Stimulated activated CD8-positive, alpha-beta memory T cell treated with anti-CD3 and anti-CD28 coated beads, Interleukin-2, amount 100 ng/mL, for 1 hour (primary cell): ENCODE measurements at places on chromosomes 7 and 10.

DNA sequence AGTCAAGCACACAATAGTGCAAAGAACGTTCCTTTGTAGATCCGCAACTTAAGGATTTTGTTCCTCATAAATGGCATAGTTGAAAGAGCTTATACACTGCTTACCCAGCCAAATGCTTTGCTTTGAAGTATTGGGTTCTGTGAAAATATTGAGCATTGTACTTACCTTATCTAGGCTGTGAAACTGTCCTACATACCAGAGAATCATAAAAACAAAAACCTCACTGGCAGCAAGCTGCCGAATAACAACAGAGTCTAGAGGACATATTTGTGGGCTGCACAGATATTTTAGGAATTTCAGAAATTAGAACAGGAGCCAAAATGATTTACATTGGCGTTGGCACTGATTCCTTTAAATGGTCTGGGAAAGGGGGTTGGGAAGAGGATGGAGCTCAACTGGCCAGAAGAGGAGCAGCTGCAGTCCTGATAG lies 174.8 kb downstream of the RTKN2 start:
- DNase-seq = no peak

DNA sequence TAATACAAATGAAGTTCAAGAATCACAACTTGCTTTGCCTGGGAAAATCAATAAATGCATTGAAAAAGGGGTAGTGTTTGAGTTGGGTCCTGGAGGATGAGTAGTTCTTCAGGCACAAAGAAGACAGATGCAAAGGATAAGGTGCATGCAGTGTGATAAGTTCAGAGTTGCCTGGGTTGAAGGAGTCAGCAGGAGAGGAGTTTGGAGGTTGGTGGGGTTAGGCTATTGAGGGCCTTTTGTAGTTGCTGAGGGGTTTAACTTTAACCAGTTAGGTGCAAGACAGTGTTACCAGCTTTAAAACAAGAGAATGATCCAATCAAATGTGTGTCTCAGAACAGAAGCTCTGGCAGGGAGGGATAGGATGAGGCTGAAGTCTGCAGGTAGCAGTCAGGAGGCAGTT lies 44.3 kb upstream of the GLCCI1 start:
- no peak for DNase-seq

DNA sequence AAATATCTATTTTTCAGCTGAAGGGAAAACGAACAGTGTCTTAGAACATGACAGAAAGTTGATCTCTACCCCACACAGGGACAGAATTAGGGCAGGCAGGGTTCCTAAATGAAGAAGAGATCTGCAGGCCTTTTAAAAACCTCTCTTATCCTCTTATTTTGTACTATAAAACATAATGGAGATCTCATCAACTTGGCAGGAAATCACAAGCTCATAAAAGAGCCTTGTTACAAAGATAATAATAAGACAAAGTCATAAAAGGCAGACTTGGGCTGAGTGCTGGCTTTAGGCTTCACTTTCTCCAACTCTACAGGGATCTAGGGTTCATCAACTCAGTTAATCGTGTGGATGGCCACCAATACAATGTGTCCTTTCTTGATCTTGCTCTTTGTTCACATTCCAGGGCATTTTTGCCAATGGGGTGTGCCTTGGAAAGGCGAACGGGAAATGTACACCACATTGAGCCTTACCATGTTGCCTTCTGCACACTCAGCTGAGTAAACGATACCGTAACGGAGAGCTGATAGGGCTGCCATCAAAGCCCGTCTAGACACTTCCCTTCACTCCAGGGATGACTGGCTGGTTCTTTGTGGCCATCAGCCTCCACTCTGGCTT lies 7.1 kb upstream of the TEX36 start:
- DNase-seq = no peak

DNA sequence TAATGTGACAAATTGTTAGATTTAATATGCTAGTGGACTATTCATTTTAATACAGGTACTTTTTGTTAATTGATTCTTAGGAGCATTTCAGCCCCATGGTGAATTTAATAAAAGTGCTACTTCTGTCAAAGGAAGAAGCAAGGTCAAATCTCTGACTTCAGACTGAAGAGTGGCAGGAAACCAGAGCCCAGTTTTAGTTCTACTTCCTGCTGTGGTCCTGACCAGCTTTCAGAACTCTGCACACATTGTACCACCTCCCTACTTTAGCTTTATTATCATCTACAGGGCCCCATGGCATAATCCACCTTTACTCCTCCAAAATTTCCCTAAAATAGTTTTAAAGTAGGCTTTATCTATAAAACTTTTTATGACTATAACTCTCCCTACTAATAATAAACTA lies 33.7 kb downstream of the CTTNBP2 start:
- no peak for DNase-seq

DNA sequence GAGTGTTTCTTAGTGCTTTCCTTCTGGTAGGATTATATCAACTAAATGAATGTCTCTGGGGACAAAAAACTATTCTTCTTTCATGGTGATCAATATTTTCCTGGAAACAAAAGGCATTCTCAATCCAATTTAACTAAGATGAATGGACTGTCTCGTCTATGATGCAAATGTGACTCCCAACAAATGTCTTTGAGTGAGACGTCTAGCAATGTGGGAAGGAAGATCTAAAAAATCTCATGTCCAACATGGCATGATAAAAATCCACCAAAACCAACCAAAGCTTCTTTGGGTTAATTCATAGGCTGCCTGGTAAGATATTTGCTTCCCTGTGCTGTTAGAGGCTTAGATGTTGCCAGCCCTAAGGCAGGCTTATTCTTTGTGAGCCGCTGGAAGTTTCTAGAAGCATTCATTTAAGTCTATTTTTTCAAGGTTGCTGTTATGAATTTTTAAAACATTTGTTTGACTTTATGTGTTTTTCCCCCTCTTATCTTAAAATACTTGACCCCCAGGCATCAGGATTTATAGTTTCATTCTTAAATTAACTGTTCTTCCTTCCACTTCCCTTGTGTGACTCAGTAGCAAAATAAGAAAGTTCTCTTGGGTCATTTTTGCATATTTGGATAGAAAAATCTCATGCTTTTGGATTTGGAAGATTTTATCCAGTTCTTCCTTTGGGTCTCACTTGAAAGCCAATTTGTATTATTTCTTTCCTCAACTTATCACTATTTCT lies 156.3 kb downstream of the NRP1 start:
- no peak for DNase-seq

- DNase-seq = no peak
Observed at GRCh38 chr7:17342756-17343155, 44.3 kb downstream of the AHR start.

GRCh38 chr7:21948364-21948763 lies 2.7 kb upstream of the CDCA7L start:
- no peak for DNase-seq

GRCh38 chr10:124611738-124612137 lies 132.4 kb downstream of the FAM53B start:
- no peak for DNase-seq

DNA sequence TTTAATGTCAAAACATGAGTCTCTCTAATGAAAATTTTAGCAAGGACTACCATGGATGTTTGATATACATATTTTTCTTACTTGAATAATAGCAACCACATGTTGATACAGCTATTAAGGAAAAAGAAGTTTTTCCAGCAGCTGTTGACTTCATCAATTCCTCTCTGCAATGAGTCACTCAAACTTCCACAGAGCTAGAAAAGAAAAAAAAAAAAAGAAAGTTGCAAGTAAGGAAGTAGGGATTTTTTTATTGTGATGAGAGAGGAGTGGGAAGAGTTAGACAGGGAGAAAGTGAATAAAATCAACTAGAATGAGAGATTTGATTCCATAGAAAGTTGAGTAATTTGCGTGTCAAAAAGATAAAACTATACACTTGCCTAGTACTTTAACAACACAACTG lies 46.2 kb downstream of the CAV1 start:
- no peak for DNase-seq

GRCh38 chr7:25485026-25485425 lies 256.7 kb upstream of the NPVF start:
- no peak for DNase-seq

DNA sequence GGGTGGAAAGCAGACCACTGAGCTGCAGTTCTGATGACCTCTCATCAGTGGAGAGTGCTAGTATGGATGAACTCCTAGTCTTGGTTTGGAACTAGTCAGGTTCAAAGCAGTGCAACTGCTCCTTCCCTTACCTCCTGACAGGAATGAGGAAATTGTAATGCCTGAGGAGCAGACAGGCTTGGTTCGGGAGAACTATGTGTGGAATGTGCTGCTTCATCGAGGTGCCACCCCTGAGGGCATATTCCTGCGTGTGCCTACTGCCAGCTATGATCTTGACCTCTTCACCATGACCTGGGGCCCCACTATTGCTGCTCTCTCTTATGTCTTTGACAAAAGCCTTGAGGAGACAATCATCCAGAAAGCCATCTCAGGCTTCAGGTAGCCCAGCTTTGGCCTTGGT lies 27.4 kb upstream of the NFKB2 start:
- no peak for DNase-seq

DNA sequence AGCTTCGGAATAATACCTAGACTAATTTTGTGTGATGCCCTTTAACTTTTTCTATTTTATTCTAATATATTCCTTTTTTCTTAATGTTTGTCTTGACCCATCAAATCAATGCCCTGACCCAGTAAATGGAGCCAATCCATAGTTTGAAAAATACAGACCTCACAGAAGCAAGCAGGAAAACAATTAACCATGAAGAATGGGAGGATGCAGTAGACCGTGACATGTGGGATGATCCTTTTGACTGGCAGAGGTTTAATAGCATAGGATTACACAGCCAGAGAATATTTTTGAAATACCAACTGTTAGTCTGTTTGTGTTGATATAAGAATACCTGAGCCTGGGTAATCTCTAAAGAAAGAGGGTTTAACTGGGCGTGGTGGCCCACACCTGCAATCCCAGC lies 142.6 kb upstream of the NEBL start:
- DNase-seq = no peak

DNA sequence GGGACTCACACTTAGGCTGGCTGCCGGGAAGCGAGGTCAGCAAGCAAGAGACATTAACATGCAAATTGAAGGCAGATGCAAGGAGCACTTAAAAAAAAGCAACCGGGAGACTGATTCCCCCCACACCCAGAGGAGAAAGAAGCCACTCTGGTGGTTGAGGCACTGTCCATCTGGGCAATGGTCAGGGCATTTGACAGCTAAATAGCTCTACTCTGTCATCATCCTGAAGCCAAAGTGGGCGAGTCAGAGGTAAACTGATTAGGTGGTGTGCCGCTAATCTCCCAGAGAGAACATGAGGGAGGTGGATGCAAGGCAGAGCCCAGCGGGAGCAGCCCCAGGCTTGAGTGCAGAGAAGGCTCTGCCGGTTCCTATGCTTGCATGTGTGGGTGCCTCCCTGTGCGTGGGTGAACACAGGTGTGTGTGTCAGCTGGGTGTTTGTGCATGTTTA lies 100.6 kb downstream of the PLXNA4 start:
- DNase-seq = no peak

DNA sequence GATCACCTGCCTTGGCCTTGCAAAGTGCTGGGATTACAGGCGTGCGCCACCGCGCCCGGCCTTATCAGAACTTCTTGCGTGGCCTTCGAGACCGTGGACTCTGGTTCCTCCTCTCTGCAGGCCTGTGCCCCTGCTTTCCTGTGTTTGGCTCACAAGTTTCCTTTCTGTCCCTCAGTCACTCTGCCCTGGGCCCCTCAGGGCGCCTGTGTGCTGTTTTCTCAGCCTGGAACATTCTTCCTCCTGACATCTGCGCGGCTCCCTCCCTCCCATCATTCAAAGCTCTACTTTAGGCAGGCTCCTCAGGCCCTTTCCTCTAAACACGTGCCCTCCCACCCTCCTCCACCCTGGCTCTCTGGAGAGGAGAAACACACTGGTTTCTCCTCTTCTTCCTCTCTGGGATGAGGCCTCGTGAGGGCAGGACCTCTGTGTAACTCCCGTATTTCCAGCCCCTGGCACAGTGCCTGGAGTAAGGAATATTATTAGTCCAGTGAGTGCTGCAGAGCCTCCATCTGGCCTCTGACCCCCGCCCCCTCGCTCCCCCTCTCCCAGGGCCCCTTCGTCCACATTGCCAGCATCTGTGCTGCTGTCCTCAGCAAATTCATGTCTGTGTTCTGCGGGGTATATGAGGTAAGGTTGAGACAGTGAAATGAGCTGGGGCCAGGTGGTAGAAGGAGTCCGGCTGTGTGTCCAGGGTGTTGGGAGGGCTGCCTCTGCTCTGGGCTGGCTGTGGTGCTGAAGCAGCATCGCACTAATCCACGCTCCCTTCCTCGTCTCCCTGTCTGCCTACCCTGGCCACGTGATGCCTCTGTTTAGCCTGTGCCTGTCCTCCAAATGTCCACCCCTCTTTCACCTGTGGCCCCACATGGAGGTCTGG lies 7.1 kb downstream of the CLCN1 start:
- DNase-seq = no peak

DNA sequence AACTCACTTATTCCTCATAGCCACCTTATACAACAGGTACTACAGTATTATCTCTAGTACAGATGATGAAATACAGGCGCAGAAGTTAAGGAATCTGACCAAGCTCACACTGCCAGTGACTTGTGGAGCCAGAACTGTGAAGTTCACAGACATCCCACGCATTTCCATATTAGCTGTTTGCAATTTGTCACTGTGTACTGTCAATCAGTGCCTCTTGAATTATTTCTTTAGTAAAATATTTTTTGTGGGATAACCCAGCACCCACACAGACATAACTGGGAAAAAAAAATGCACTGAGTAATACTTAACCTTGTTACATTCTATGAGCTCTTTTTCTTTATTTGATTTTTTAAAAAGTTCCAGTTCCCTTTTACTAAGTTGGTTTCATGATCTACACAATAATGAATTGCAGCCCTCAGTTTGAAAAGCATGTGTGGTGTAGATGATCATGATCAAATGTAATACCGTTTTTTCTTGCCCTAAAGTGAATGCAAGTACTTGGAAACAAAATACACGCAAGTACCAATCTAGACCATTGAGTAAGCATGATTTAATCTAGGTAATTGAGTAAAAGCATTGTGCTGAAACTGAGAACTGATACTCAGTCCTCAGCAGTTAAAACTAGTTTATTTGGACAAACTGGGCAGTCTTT lies 14.1 kb downstream of the CUL1 start:
- no peak for DNase-seq

- no peak for DNase-seq
Observed at GRCh38 chr10:37222046-37222445, 96.6 kb downstream of the ANKRD30A start.

- DNase-seq = no peak
Observed at GRCh38 chr7:10998996-10999757, 25.5 kb downstream of the PHF14 start.

- DNase-seq = no peak
Observed at GRCh38 chr7:27971171-27971812, 209.3 kb downstream of the JAZF1 start.

- DNase-seq = no peak
Observed at GRCh38 chr7:44197474-44197873, 3.3 kb upstream of the YKT6 start.

DNA sequence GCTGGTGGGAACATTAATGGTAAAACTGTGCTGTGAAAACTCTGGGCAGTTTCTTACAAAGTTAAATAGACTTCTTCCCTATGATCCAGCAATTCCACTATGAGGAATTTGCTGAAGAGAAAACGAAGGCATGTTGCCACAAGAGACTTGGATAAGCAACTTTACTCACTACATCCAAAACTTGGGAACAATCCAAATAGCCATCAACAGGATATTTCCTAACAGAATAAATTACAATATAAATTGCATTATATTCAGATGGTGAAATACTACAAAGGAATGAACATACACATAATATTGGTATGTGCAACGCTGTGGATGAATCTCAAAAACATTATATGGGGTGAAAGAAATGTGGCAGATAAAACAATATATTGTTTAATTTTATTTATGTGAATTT lies 21.4 kb upstream of the MKI67 start:
- no peak for DNase-seq

GRCh38 chr7:92421676-92422435 lies 25.4 kb upstream of the GATAD1 start:
- no peak for DNase-seq

- DNase-seq = no peak
Observed at GRCh38 chr7:139341776-139342226, 664 bp downstream of the FMC1 start.
